Stimulated activated CD4-positive, alpha-beta T cell treated with anti-CD3 and anti-CD28 coated beads, Interleukin-4, amount 100 ng/mL, for 48 hours (primary cell): ENCODE measurements at places on chromosomes 6 and 20.
A peak's percentile ranks its signal among the peaks of the same experiment; 100 is the strongest.

GRCh38 chr20:32522526-32522775 lies 62.7 kb downstream of the NOL4L start:
- DNase-seq = no peak

- no peak for DNase-seq
Observed at GRCh38 chr20:62739067-62739466, 30.4 kb downstream of the NTSR1 start.

DNA sequence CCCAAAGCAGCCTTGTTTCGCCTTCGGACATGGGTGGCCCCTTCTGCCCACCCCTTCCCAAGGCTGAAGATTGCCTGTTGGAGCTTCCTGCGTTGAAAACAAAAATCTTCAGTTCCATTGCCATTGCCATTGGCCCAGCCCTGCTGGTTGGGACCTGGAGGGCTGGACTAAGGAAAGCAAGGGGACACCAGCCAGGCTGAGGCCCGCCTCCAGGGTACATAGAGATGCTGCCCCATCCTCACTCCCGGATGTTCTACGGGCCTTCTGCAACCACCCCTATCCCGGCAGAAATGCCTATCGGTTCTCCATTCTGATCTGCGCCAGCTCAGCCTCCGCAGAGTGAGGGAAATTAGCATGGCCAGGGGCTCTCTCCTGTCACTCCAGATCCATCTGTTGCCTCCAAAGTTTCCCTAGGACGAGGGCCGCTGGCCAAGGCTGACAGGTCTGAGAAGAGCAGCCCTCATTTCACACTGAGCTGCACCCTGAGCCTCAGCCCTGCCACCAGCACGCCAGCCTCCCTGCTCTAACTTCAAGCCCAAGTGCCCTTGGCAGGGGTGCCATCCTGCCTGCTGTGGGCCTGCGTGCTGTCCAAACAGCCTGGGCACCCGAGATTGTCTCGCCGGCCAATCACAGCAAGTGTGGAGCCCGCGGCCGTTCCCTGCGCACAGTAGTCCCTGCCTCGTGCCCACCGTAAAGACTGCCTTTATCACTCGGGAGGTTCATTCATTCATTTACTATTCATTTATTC lies 13.4 kb upstream of the STX16 start:
- DNase-seq = no peak

DNA sequence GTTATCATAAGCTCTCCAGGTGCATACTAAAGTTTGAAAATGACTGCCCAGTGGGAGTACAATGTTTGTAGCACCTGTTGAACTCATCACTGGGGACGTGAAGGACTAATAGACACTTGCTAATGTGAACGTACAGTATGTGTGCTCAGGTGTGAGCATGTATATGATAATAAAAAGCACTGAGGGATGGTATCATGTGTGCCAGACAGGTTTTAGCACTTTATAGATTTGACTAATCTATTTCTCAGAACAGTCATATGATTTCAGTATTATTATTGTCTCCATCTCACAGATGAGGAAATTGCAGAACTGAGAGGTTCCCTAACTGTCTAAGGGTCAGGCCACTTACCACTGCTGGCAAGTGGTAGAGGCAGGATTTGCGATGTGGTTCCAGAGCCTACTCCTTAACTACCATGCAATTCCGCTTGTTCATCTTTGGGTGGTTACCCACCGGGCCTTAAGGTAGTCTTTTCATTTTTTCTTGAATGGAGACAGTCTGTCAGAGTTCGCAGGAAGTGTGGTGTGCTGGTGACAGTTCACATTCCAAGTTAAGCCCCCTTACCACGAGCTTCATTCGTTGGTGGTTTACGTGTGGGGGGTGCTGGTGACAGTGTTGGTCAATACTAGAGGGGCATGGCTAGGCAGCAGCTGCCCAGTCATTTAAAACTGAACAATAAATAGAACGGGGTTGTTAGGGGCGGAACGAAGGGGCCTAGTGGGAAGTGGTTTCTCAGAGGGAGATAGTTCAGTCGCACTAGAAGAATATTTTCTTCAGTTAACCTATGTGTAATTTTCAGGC lies 46.8 kb downstream of the RREB1 start:
- no peak for DNase-seq

DNA sequence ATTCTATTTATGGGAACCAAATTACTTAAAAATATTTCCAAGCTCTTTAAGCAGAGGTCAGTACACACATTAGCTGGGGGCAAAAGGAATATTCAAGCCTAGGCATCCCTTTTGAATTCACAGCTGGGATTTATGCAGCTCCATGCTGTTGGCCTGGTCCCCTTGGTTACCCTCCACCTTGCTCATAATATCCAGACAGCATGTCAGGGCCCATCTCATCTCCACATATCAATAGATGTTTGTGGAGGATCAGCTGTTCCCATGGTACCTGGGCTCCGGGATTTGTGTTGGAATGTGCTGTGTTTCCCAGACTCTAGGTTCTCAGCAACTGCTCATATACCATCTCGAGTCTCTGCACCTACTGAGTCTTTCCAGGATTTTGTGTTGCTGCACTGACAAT lies 534.8 kb downstream of the BMP2 start:
- no peak for DNase-seq

GRCh38 chr20:47453167-47453782 lies 48.4 kb upstream of the NCOA3 start:
- peak; percentile 47 for DNase-seq

- DNase-seq = no peak
Observed at GRCh38 chr20:63356931-63357879, 3.9 kb downstream of the CHRNA4 start.

GRCh38 chr6:90110971-90111370 lies 185.7 kb downstream of the BACH2 start:
- peak; percentile 46 for DNase-seq

- DNase-seq = no peak
Observed at GRCh38 chr20:25281541-25281991, 33.7 kb downstream of the PYGB start.

GRCh38 chr6:151136141-151136755 lies 103.5 kb upstream of the AKAP12 start:
- no peak for DNase-seq

DNA sequence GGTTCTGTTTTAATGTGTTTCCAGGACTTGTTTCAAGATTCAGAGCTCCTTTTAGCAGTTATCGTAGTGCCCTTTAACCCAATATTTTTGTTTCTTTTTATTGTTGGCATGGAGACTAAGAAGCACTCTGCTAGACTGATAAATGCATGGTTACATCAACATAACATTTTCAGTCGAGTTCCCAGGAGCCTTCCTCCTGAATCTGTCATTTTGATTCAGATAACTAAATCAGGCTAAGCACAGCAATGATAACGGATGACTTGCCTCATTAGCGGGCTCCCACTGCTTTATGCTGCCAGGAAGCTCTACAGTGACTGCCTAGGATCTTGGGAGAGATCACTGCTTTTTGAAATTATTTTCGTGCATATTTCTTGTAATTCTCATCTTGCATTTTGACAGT lies 772.8 kb upstream of the GJE1 start:
- DNase-seq = no peak
